ENCODE measurements at places on chromosomes 1 and 21.

DNA sequence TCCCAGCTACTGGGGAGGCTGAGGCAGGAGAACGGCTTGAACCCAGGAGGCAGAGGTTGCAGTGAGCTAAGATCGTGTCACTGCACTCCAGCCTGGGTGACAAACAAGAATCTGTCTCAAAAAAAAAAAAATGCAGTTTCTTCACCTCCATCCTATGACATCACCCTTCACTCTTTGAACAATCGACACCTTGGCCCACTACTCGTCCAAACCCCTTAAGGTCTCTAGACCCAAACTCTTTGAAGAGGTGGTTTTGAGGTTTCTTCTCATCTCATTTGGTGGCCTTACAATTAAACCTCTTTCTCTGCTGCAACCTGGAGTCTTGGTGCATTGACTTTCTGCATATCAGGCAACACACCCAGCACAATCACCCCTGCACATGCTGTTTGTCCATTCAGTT, 86.1 kb downstream of the SLC16A1 start:
- DNase-seq = no peak

- DNase-seq = peak; percentile 57
These were observed 1.9 kb downstream of the ANKRD34A start for GRCh38 chr1:145962157-145963102.

DNA sequence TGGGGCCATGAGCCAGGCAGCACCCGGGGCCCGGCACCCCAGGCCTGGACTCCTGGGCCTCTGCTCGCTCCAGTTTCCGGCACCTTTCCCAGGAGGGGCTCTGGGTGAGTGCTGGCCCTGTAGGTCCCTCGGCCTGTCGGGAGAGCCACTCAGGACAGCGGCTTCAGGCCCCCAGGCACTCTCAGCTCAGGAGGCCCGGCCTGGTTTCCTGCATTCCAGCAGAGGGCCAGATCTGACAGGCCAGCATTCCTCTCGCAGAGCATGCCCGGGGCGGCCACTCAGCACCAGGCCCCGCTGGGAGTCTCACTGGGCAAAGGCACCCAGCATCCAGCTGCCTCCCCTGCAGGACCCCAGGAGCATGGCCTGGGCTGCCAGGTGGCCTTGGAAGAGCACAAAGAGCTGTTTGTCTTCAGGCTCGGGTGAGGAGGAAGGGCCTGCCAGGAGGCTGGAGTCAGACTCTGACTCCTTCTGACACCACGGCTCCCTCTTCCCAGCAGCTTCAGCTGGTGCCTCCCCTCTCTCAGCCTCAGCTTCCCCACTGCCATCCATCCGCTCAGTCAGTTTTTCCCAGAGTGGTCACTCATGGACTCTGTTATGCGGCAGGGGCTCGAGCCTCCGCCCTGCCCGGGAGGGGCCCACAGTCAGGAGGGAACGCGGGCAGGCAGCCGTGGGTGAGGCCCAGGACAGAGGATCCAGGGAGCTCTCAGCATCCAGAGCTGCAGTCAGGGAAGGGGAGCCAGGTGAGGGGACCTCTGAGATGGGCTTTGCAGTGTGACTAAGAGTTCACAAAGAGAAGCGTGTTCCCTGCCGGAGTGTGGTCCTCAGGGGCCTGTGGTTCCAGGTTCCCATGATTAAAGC, 51.7 kb downstream of the WNT9A start:
- no peak for DNase-seq

DNA sequence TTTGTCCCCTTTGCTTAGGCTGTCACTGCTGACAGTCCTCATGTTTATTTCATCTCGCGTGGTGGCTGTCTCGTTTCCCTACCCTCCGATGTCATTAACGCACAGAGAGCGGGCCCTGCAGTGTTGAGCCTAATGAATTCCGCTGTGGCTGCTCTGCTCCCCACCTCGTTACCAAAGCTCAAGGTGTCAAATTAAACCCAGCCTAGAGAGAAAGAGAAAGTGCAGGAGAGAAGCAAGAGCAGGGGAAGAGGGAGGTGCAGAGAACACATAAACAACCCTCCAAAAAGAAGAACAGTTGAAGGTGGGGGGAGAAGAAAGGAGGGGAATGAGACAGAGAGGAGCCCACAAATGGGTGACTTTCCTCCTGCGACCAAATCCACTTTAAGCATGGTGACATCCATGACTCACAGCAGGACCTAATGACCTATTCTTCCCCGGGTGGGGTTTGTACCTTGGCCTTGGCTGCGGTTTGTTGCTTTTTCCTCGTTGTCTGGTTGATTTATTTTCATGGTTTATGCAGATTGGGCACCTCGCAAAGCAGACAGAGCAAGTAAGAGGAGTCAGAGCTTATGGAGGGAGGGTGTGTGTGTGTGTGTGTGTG, 92.5 kb downstream of the PBX1 start:
- no peak for DNase-seq

DNA sequence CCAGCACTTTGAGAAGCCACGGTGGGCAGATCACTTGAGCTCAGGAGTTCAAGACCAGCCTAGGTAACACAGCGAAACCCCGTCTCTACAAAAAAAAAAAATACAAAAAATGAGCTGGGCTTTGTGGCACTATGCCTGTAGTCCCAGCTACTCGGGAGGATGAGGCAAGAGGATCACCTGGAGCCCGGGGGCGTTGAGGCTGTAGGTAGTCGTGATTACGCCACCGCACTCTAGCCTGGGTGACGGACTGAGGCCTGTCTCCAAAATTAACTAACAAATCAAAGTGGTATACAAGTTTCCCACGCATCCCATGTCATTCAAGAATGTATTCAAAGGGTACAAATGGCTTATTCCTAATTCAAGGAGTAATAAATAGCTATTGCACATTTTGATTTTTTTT, 2.4 kb downstream of the AUNIP start:
- no peak for DNase-seq

GRCh38 chr1:55364216-55364615, 149.1 kb upstream of the USP24 start:
- no peak for DNase-seq

DNA sequence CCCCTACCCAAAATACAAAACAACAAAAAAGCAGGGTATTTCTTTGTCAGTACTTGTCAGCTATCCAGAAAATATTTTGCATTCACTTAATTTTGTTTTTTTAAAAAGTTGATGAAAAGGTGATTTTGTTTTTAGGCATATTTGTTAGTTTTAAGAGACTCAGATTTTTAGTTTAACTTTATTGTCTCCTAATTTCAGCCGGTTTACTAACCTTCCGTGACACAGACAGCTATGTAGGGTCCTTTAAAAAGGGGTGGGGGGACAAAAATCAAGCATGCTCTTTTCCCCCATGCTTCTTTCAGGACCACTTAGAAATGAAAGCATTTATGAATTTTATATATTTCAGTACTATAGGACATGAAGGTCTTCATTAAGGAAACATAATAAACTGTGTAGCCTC, 1.6 kb downstream of the PBX1 start:
- no peak for DNase-seq

DNA sequence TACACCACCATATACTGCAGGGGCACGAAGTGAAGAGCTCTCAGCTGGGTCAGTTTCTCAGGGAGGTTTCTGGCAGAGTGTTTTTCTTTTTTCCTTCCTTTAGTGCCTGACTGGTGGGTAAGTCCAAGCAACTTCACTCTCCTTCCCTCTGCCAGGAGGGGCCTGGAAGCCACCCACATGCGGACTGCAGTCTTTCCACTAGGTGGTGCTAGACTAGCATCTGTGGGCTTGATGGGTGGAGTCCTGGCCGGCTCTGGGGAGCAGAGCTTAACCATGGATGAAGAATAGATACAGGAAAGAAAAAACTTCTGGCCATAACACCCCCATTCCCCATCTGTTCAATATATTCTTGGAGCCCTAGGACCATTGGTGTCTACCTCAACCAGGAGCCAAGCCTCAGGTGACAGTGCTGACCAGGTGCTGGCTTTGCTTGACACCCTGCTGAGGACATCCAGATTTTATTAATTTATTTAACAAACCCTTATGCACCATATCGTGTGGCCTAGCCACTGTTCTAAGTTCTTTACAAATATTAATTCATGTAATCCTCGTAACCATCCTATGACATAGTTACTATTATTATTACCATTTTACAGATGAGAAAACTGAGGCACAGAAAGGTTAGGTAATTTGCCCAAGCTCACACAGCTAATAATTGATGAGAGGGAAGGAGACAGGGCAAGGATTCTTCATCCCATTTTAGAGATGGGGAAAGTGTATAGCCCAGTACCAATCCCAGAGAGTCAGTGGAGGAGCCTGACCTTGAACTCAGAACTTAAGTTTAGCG, 126.7 kb upstream of the CSF3R start:
- DNase-seq = no peak

GRCh38 chr21:45963232-45963570, 18.4 kb upstream of the COL6A1 start:
- DNase-seq = no peak

DNA sequence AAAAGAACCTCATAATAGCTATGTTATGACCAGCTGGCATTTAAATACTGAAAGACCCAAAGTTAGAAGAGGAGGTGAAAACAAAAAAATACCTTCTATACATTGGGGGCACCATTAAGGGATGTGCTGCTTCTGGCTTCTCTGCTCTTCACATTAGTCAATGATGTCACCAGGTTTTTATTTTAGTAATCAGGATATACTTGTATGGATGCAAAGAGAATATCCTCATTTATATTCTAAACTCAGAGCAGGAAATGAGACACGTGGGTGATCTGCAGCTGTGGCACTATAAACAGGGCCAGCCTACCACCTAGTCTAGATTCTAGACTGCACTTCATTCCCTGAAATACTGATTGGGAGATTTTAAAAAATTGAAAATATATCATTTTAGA, 51.2 kb downstream of the WLS start:
- no peak for DNase-seq

DNA sequence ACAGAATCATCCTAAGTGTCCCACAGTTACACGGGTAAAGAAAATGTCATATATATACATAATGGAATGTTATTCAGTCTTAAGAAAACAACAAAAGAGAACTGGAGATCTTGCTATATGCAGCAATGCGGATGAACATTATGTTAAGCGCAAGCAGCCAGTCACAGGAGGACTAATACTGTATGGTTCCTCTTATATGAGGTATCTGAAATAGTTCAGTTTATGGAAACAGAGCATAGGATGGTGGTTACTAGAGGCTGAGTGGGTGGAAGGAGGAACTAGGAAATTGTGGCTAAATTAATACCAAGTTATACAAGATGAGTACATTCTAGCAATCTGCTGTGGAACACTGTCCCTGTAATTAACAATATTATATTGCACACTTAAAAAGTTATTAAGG, 834.3 kb downstream of the KCNT2 start:
- no peak for DNase-seq
